ENCODE measurements at places on chromosomes 4 and X.

DNA sequence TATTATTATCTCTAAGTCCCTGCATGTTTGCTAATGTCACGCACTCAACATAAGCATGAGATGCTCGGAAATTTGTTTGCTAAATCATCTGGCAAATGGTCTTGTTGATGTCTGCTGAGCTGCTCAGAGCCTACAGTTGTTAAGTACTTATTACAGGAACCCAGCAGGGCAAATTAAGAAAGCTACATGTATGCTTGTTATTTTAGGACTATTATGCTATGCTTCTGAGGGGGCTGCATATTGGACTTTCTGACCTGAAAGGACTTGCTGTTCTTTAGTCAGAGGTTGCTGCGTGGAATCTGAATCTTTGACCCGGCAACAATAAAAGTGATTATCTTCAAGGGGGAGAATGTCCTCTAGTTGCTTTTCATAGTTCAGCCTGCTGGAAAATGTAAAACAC lies 36.3 kb upstream of the TENM3 start:
- DNase-seq: no peak

- no peak for DNase-seq
Observed at GRCh38 chr4:25028851-25029250, 1.9 kb downstream of the LGI2 start.

- no peak for DNase-seq
Observed at GRCh38 chr4:3046162-3046561, 28.2 kb downstream of the HTT-AS start.

GRCh38 chr4:129327637-129328036 lies 231.7 kb downstream of the C4orf33 start:
- DNase-seq: no peak

GRCh38 chrX:102650903-102651241 lies 411 bp upstream of the GPRASP1 start:
- no peak for DNase-seq

GRCh38 chr4:124943145-124943889 lies 230.8 kb upstream of the ANKRD50 start:
- no peak for DNase-seq

DNA sequence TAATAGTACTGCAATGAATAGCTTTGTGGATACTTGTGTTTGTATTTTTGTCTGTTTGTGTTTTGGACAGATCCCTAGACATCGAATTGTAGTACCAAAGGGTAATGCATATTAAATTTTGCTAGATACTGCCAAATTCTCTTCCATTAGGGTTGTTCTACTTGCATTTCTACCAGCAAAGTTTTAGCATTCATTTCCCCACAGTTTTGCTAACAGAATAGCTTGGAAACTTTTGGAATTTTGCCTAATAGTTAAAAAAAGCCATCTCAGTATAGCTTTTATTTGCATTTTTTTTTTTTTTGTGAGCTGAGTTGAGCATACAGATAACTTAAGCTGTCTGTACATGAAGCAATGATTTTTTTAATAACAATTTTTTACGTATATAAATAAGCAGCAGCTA lies 1084.9 kb downstream of the ADGRL3 start:
- DNase-seq: no peak

DNA sequence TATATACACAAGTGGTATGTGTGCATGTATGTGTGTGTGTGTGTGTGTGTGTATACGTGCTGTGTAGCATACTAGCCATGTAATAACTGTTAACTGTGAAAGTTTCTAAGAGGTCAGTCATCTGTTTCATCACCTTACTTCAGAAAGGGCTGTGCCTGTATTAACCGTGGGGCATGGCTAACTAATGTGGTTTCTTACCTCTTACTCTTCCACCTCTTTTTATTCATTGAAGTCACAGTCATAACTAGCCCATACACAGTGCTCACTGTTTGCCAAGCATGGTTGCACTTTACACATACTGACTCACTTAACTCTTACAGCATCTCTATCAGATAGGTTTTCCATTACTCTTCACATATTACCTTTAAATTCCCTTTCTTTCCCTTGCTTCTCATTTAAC lies 23.7 kb upstream of the LRAT start:
- no peak for DNase-seq

DNA sequence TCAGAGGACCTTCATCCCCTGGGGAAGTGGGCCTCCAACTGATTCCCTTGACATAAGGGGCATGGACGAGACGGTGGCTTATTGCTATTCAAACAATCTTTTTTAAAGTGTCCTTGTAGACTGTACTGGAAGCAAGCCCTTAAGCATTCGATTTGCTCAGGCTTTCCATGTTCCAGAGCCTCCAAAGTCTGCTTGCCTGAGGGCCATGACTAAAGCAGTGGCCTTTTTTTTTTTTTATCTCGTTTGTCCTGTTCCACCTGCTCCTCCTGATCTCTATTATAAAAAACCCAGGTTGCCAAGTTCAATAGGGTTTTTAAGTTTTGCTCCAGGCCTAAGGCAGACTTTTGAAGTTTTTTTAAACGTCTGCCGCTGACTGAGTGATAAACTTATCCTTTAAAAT lies 103.7 kb upstream of the AADAT start:
- no peak for DNase-seq

DNA sequence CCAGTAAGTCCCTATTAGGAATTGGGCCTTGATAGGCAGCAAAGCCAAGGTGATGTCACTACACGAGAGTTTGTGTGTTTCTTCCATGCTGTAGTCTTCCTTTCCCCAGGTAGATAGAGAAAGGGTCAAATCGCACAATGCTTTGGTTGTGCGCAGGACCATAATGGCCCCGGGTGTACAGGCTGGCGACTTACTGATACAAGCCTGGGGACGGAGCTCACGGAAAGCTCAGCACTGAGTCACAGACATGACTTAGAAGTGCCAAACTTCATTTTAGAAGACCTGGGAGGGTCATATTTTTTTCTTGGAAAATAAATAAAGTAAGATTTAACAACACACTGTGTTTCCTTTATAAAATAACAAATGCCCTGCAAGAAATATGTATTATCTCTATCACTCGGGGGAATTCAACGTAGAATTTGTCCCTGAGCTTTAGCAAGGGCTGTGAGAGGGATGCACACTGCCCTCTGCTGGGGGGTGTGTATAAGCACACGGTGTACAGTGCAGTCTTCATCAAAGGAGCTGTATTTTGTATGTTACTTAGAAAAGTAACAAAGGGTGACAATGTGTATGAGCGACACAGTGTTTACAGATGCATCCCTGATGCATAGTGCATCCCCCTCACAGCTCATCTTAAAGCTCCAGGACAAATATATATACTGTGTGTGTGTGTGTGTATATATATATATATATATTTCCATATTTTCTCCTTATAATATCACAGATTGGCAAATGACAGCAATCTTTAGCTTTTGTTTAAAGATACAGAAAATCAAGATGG lies 254.5 kb upstream of the VEGFC start:
- DNase-seq: peak; percentile 3

GRCh38 chrX:54798137-54798536 lies at the start of gene ITIH6:
ITIH6 (minus strand) TSS chrX:54798255; CDS start chrX:54798210, 45 bp downstream.
- no peak for DNase-seq

DNA sequence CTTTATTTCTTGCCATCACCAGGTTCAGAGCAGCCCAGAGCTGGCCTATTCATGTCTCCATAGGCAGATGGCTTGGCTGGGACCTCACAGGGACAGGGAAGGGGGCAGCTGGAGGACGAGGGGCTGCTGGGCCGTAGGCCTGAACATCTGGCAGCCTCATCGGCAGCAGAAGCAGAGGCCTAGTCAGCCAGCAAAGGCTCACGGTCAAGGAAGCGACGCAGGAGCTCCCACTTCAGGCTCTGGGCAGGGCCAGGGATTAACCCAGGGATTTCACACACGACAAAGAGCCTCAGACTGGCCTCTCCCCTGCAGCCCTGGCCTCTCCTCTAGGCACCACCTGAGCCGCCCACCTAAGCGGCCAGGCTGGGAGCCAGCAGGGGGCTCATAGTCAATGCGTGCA lies 46.0 kb upstream of the MAN2B2 start:
- DNase-seq: no peak

DNA sequence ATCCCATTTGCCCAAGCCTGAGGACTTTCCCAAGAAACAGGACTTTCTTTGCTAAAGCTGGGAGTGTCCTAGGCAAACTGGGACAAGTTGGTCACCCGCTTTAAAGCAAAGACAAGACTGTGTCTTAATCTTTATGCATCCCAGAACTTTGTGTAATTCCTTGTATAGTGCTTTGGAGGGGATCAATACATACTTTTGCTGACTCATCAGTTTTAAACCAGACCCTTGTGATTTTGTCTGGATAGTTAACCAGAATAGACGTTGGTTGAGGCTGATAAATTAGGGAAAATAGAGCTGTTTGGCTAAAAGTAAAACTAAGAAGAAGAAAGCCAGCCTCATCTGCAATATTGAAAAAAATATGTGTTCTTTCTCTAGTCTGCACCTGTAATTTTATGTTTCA lies 82.8 kb downstream of the IL1RAPL1 start:
- no peak for DNase-seq

DNA sequence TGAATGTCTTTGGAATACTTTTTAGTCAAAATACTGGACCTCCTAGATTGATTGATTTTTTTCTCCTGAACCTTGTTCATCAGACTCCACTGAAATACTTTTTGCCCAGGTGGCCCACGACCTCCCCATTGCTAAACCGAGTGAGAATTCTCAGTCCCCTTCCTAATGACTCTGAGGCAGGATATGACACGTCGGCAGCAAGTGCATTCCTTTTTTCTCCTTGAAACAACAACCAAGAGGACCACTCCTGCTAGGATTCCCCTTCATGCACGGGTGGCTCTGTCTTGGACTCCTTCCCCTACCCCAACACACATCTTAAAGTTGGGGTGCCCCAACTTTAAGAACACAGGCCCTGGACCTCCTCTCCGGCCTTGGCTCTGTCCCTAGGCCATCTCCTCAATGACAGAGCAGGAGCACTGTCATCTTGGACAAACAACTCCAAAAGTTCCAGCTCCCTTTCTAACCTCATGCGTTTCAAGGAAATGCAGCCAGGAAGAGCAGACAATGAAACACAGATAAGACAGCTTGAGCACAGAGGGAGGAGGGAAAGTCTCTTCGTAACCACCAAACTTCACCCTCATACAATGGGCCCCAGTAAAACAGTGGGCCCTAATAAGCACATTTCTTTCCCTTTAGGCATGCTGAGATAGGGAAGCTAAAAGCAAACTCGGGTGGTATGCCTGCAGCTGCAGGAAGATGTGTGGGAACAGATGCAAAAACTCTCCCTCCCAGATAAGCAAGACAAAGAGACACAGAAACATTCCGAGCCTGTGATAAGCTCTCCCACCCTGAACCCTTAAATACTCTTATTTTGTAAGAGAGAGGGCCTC lies 33.9 kb downstream of the ZBTB49 start:
- DNase-seq: no peak

DNA sequence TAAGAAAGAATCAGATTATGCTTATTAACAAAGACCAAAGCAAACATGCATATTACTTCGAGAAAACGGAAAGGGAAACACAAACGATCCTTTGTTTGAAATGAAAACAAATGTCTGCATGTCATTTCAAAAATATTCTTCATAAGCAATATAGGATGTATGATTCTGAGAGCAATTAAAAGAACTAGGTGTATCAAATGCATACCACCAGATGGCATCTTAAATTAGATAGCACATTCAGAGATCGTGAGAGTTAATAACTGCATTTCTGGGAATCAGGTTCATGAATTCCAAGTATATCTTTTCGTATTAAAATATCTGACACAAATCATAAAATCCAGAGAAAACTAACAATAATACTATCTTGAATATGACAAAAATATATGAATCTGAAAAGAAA lies 159.5 kb downstream of the PPP3CA start:
- DNase-seq: no peak

DNA sequence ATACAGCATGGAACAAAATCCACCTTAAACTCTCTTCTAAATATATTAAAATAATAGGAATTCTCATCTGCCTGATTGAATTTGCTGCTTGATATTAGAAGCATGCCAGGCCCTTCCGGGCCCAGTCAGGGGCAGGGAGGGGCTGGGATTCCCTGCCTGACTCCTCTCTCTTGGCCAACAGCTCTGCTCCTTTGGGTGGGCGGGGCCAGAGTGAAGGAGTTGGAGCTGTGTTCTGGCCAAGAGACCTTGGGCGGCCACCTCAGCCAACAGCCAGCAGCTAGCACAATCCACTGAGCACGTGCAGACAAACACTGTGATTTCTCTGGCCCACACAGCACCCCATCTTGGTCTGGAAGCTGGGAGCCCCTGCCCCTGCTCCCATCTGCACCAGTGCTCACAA lies 140.3 kb downstream of the PJA1 start:
- DNase-seq: no peak

DNA sequence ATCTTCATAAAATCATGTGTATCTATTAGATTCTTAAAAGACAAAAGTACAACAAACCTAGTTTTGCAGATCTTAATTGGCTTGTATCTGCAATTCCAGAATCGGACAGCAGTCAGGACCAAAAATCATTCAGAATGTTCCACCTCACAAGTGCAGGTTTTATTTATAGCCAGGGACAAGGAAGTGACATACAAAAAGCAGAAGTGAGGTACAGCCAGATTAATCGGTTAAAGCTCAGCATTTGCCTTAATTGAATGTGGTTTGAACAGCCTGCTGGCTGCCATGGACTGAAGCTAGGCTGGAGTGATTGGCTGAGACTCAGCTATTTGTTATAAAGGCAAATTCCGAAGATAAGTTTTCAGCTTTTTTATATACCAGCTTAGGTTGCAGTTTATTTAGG lies 932.6 kb downstream of the C4orf33 start:
- no peak for DNase-seq

DNA sequence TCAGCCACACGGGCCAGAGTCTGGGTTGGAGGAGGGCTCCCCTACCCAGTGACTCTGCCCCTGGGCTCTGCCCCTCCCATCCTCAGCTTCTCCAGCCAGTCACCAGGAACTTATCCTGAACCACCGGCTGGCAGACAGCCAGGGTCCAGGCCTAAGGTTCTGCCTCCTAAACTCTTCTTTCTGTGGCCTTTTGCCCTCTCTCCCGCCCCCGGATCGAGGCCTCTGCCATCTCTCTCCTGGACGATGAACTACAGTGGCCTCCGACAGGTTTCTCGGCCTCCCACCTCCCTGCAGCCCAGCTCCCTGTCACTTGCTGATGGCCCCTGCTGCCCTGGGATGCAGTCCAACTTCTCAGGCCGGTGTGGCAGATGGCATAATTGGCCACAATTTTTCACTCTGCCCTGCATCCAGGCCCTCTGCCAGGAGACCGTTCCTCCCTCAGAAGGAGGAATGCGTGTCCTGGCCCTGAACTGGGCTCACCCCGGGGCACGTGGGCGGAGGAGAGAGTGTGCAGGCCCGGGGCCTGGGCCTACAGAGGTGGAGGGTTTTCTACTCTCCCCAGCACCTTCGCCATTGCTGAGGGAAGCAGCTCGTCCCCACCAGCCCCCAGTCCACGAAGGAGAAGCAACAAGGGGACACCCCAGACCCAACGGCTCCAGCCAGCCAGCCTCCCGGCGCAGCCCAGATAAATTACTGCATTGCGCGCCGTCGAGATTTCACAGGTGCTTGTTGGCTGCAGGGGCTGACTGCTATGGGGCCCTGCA lies 81.9 kb upstream of the LRPAP1 start:
- DNase-seq: no peak

Data from activated gamma-delta T cell treated with anti-CD3 and anti-CD28 coated beads, Interleukin-2, amount 50 U/mL, for 16 hours (primary cell).